NCI-H524 (cell line): ENCODE measurements at places on chromosomes 2 and 18.
A peak's percentile ranks its signal among the peaks of the same experiment; 100 is the strongest.

DNA sequence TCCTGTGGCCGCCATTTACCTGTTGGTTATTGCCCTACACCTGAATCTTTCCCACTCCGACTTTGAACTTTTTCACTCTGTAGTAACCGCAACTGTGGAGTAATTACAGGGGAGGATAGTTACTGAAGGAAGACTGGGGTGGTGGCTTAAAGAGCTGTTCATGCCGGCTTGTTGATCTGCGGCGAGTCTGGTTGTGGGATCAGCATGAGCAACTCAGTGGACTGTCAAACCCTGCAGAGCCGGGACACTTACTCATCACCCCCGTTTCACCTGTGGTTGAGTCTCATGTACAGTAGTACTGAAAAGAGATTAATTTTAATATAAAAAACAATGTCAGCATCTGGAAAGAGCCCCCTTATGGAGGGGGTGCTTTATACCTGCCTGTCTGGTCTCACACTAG, 2.1 kb downstream of the ASB1 start:
- no peak for DNase-seq

GRCh38 chr2:235557903-235558302, 64.1 kb downstream of the AGAP1 start:
- no peak for DNase-seq

GRCh38 chr2:31233231-31233630, 721 bp upstream of the EHD3 start:
- DNase-seq: no peak

GRCh38 chr2:74278694-74279093, 64.5 kb downstream of the SLC4A5 start:
- no peak for DNase-seq

DNA sequence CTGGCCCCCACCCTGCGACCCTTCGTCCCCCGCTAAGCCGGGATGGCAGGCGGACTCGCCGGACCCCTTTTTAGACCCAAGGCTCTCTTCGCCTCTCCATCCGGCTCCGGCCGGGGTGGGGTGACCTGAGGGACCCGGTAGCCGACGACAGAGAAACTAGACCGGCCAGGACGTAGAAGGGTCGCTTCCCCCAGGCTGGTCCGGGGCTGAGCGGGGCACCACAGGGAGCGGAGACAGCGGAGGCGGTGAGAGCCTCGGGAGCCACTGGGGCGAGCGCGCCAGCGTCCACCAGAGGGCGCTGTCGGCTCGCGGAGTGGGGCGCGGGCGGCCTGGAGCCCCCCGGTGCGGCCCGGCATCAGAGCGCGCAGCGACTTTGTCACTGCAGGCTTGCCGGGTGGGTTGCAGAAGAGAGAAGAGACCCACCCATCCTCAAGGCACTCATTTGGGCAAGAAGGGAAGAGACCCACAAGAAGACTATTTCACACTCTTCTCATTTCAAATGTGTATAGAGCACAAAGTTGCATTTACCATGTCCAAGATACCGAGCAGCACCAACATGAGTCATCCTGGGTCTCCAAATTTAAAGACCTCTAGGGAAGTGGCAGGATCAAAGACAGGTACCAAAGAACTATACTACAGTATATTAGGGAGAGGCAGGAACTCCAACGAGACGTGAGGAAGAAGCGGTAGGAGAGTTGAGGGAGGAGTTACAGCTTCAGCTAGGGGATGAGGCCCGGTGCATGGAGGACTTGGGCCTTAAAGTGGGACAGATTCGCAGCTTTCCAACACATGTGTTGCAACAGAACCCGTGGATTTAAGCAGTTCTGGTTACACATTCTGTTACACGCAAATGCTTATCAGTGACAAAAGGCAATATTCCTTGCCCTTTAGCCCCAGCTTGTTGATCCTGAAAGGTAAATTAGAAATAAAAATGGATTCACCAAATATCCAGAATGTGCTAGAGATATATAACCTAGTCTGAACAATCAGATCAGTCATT, 7.6 kb upstream of the PRKCE start:
- DNase-seq: peak; percentile 71

DNA sequence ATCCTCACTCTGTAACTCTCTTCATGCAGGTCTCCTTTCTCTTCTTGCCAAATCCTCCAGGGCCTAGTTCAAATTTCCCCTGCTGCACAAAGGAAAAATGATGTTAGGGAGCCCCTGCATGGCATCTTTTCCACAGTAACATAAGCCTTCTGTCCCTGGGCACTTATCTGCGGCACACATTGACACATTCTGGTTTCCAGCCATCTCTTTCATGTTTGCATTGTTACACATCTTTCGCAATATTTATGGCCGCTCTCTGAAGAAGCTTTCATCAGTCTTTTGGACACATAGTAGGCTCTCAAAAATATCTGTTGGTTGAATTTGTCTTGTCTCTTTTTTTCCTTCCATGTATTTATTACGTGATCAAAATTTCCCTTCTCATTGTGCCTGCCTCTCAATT, 1806.1 kb upstream of the PIK3C3 start:
- DNase-seq: no peak

- DNase-seq: no peak
Observed at GRCh38 chr2:20766798-20767644, 55.9 kb downstream of the LDAH start.

GRCh38 chr18:12769644-12770440, 67.0 kb downstream of the PSMG2 start:
- no peak for DNase-seq

GRCh38 chr2:177817300-177817699, 255.3 kb downstream of the PDE11A start:
- no peak for DNase-seq

- DNase-seq: peak; percentile 9
Observed at GRCh38 chr2:136376211-136376610, 258.3 kb upstream of the CXCR4 start.

DNA sequence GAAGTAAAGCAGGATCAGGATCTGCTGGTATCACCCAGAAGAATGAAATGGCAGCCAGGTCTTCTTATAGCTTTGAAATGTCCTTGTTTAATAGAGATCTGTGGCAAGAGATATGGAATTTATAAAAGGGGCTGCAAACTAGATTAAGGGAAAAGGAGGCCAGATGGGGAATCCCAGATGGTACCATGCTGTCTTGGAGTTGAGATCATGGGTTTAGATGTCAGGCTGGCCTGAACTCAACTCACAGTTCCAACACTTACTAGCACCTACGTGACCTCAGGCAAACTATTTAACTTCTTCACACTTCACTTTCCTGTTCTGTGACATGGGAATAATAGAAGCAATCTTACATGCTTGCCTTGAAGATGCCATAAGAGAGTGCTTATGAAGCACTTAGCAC, 188.2 kb downstream of the ALK start:
- peak; percentile 69 for DNase-seq

GRCh38 chr18:11956371-11957308, 24.7 kb upstream of the IMPA2 start:
- DNase-seq: no peak

DNA sequence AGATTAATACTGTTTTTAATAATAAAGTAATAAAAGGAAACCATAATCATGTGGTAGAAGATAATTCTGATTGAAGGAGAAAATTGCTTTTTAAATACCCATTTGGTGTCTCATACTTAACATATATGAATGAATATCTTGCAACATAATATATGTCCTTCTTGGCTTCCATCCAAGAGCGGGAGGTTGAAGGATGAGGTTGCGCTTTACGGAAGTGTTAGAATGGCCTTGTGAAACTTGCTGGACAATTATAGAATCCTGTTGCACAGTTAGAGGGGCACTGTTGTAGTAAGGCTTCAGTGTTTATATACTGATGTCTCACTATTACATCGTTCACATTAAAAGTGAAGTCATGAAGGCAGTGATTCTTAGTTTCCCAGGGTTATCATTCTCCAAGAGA, 9.4 kb downstream of the INSIG2 start:
- no peak for DNase-seq

DNA sequence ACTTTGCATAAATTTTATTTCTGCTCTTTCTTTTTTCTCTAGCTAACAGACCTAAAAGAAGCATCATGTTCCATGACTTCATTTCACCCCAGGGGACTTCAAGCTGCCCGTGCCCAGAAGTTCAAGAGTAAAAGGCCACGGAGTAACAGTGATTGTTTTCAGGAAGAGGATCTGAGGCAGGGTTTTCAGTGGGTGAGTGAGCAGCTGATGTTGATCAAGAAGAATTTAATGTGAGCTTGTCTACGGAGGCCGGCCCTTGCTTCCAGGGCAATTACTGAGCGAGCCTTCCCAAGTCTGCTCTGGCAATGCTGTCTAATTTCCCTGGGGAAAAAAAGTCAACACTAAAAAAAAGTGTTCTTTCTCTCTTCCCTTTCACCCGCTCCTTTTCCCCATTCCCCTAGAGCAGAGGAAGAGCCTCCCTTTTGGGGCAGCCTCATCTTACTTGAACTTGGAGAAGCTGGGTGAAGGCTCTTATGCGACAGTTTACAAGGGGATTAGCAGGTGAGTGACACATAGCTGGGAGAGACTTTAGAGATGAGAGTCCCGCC, 1.2 kb downstream of the CDK15 start:
- DNase-seq: no peak

GRCh38 chr2:207515671-207516070, 14.1 kb upstream of the CREB1 start:
- DNase-seq: no peak

DNA sequence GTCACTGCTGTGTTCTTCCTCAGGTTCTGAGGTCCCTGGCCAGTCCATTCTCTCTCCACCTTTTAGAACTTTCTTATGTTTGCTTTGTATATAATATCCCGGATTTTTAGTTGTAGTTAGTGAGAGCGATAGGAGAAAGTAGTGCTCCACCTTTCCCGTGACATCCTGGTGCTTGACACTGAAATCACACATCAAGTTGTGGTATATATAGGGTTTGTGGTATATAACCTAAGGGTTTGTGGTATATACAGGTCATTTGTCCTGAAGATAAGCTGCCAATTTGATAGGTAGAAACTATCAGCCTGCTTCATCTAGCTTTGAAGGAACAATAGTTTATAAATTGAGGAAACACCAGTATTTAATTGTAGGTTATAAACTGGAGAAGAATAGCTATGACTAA, 13.1 kb downstream of the ZNF892 start:
- DNase-seq: no peak

- DNase-seq: no peak
Observed at GRCh38 chr18:70022636-70023035, 75.0 kb upstream of the CD226 start.

DNA sequence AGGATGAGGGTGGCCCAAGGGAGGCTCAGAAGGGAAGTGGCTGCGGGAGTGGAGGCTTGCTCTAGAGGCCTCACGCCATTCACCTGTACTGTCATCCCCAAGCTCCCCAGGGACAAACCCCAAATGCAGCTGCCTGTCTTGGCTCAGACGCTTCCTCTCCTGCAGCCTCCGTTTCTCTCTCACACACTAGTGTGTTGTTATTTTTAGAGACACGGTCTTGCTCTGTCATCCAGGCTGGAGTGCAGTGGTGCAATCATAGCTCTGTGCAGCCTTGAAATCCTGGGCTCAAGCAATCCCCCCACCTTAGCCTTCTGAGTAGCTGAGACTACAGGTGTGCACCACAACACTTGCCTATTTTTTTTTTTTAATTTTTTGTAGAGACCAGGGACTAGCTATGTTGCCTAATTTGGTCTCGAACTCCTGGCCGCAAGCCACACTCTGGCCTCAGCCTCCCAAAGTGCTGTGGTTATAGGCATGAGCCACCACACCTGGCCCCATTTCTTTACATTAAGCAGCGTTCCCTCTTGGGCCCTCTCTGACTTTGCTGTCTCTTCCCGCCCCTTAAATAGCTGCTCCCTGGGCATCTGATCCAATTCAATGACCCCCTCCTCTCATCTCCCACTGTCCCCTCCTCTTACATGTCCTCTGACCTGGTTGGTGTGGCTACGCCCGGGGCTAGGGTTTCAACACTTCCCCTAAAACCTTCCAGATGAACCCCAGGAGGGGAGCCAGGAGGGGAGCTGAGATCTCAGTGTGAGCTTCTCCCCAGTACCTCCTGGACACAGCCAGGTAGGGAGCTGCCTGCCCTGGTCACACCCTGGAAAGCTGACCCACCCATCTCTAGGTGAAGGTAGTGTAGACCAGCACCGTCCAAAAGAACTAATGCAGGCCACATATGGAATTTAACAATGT, 24.0 kb upstream of the LOXHD1 start:
- DNase-seq: no peak

- no peak for DNase-seq
Observed at GRCh38 chr2:196473617-196474016, 165.9 kb upstream of the CCDC150 start.

DNA sequence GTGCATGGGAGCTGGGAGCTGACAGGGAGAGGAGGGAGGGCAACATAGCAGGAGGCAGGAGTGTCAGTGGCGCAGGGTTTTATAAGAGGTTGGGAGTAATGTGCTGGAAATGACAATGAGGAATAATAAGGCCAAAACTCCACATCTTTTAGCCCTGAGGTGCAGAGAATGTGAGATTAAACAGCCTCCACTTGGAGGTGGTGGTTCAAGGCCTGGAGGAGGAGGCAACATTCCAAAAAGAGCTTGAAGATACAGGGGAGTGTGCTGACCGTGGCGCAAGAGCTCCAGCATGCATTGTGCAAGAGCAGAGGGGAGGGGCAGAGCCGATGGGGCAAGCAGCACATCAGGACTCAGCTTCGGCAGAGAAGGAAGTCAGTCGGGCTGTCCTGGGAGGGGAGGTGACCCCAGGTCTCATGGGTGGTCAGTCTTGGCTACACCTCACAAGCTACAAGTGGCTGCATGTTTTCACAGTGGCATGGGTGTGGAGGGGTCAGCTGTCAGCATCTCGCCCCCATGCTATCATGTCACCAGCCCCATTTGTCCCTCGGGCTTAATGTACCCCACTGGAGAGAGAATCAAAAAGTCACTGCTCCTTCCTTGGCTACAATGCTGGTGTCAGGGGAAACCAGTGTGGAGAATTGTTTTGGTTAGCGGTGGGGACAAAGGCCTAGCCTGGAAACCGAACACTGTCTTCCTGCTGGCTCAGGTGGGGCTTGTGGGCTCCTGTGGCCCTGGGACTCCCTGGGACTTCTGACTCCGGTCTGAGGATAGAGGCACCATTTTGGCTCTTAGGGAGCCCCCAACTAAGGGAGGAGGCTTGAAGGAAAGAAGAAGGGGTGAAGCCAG, 208.0 kb downstream of the ZFP36L2 start:
- no peak for DNase-seq

DNA sequence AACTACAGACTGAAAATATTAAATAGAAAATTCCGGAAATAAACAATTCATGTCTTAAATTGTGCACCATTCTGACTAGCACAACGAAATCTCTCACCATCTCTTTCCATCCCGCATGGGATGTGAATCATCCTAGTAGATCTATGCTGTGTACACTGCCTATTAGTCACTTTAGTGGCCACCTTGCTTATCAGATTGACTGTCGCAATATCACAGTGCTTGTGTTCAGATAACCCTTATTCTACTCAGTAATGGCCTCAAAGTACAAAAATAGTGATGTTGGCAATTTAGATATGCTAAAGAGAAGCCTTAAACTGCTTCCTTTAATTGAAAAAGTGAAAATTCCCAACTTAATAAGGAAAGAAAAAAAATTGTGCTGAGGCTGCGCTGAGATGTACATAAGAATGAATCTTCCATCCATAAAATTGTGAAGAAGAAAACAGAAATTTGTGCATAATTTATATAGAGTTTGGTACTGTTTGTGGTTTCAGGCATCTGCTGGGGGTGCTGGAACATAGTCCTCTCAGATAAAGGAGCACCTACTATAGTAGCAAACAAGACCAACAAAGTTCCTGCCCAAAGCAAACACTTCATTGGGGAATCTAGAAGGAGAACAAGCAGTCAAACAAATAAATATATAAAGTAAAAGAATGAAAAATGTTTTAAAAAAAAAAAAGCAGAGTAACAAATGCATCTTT, 12.0 kb downstream of the PSMD1 start:
- DNase-seq: no peak
